NK-92 treated with Interleukin-12 subunit alpha and Interleukin-12 subunit beta, amount 100 ng/mL, for 24 hours (cell line): ENCODE measurements at places on chromosomes 7 and 10.

- no peak for DNase-seq
These were observed 59.7 kb upstream of the CCDC71L start for GRCh38 chr7:106720641-106721040.

GRCh38 chr10:50420196-50420595 is 168.9 kb upstream of the ASAH2 start:
- no peak for DNase-seq

GRCh38 chr7:17236603-17237002 is 61.8 kb upstream of the AHR start:
- no peak for DNase-seq

- DNase-seq = no peak
These were observed 96.3 kb upstream of the PRR15 start for GRCh38 chr7:29467193-29467926.

GRCh38 chr7:75635036-75635435 is 103.7 kb downstream of the HIP1 start:
- DNase-seq = no peak

DNA sequence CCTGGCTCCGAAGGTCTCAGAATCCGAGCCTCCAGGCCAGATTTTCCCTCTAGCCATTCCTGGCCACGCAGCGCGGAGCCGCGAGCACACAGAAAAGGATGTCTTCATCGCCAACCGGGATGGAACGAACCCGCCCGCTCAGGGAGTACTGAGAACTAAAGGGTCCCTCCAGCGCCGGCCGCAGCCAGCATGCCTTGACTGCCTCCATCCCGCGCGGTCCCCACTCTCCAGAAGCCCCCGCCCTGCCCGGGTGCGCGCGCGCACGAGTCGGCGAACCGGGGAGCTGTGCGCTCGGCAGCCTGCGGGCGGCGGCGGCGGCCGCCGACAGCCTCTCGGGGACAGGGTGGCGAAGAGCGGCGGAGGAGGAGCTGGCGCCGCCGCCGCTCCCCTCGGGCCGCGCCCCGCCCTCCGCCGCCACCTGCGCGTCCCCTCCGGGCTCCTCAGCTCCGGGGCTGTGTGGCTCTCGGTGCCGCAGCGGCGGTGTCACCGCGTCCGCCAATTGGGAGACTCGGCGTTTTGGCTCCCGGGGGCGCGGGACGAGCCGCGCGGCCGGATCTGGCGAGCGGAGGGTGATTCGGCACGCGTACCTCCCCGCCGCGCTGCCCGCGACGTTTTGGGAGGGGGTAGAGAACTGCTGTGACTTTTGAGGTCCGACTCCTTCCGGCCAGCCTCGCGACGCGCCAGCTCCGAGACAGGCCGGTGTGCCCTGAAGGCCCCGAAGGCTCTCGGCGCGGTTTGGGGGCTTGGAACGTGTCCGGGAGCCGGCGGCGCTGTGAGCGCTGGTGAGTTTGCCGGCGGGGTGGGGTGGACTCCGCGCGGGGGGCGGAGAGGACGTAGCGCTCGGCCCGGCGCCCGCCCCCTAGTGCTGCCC is 453 bp upstream of the GALNT17 start:
- no peak for DNase-seq
